ENCODE measurements at places on chromosomes 2 and 18.

- DNase-seq = no peak
Observed at GRCh38 chr18:11989966-11990380, 8.7 kb downstream of the IMPA2 start.

DNA sequence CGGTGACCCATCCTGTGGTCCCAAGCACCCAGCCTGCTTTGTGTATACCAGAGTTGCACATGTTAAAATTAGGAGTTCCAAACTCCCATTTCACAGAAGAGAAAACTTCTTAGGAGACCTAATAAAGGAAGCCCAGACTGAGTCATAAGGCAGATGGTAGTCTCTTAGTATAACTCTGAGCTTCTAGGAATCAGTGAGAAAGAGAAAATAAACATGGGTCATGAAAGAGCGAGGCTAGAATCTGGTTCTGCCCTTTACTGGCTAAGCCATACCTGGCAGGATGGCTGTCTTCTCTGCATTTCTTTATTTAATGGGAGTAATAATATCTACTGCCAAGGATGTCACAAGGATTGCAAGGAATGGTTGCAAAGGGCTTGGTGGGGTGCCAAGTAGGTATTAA is 101.2 kb upstream of the TRIB2 start:
- DNase-seq = no peak

DNA sequence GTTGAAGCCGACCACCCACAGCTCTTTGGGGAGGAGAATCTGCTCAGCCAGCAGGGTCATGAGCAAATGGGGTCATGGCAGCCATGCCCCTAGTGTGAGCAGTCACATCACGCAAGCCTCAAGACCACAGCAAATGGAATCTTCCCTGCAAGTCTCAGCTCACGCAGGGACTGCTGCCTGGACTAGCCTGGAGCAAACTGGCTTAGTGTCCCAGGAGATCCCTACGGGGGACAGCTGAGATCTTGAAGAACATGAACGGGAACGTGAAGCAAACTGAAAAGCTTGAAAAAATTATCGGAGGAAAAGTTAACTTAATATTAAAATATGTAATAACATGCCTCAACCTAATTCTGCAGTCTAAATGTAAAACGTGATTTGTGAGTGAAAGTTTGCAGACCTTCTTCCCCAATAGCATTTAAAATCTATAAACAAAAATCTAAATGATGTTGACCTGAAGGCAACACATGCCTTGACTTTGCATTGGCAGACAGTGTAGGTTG is 118.4 kb downstream of the FAM124B start:
- no peak for DNase-seq

- DNase-seq = no peak
Observed at GRCh38 chr2:11356764-11357163, 12.3 kb upstream of the ROCK2 start.

DNA sequence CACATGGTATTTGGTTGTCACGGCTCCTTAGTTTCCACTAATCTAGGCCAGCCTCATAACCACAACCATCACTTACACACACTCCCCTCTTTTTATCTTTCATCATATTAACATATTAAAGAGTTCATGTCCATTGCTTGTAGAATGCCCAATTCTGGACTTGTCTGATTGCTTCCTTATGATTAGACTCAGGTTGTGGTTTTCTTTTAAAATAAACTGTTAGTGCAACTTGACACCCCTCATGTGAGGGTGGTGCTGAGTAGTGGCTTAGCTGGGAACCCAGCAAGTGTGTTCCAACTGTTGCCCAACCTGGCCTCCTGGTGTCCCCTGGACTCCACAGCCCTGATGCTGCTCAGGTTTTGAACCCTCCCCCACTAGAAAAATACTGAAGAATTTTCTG is 20.1 kb upstream of the CD207 start:
- no peak for DNase-seq

GRCh38 chr18:31490387-31490786 is 7.6 kb upstream of the DSG2 start:
- DNase-seq = no peak

DNA sequence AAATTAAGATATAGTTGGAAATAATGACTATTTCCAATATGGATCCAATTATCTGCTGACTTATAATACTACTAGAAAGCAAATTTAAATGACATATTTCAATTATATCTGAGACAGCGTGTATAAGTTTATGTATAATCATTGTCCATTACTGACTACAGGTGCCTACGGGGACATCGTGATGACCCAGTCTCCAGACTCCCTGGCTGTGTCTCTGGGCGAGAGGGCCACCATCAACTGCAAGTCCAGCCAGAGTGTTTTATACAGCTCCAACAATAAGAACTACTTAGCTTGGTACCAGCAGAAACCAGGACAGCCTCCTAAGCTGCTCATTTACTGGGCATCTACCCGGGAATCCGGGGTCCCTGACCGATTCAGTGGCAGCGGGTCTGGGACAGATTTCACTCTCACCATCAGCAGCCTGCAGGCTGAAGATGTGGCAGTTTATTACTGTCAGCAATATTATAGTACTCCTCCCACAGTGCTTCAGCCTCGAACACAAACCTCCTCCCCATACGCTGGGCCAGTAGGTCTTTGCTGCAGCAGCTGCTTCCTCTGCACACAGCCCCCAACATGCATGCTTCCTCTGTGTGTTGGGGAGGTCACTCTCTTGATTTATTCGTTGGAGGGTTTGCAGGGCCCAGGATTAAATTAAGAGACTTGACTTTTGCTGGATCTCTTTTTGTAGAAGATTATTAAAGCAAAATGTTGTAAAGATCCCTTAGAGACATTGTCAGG is 194.4 kb downstream of the RPIA start:
- DNase-seq = no peak

- peak; percentile 32 for DNase-seq
Observed at GRCh38 chr2:75100011-75100800, 99.1 kb downstream of the TACR1 start.

- DNase-seq = no peak
Observed at GRCh38 chr2:12269041-12269972, 447.4 kb upstream of the TRIB2 start.

DNA sequence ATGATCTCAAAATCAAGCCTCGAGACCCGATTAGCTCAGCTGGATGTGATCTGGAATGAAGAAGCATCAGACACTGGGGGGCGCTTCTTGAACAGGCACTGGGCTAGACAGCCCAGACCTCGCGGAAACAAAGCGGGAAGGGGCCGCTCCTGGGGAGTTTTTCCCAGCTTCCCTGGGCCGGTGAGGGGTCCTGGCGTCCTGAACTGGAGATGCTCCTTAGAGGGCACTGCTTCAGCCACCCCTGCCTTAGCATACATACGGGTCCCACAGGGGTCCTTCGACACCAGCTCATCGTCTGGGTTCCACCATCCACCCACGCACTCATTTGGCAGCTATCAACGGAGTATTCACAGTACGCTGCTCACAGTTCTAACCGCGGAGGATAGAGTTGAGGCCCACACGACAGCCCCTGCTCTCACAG is 146.7 kb downstream of the TSN start:
- no peak for DNase-seq

DNA sequence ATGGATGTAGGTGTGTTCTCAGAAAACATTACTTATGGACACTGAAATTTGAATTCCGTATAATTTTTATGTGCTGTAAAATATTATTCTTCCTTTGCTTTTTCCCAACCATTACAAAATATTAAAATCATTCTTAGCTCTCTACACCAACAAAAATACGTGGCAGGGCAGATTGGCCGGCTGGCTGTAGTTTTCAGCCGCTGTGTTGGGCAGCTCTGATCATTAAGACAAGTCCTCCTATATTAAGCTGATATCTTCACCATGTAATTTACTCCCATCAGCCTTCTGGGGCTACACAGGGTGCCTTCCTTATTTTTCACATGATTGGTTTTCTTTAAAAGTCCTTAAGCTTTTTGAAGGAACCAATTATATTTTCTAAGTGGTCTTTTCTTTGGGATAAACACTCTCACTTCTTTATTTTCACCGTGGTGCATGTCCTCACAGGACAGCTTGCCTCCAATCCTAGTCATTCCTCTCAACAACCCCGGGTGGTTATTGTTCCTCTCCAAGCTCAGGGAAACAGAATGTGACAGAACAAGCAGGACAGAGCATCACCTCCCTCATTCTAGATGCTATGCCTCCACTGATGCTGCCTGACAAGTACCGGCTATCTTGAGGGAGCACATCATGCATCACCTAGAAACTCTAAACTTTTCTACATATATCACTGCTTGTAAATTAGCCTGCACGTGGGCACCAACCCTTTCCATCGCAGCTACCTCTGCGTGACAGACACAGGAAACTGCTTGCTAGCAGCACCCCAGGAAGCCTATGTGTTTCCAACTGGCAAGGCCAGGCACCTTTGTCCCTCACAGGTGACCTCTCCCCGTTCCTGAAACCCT is 362.3 kb downstream of the MYCN start:
- no peak for DNase-seq

DNA sequence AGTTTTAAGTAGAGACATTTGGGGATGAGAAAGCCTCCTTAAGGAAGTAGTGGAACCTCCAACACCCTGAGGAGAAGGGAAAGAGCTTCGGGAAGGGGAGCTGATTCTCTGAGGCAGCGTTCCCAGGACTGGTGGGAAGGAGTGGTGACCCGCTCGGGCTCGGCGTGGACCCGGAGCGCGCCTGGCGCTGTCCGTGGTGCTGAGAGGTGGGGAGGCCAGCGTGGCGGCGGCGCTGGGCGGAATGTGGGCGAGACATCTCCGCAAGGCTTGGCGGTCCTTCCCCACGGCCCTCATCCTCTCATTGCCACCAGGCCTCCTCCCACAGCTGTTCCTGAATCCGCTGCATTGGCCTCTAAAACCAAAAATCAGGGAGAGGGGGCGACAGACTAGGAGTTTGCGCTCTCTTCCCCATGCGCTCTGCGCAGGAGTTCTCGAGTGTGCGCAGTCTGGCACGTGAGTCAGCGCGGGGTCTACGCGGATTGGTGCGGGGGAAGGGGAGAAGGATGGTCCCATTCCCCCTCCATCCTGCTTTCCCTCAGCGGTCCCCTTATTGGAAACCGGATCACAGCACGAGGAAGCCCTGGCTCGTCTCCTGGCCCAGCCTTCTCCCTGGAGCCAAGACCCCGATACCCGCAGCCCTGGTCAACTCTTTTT is 857 bp downstream of the RESP18 start:
- DNase-seq = peak; percentile 71

GRCh38 chr2:6526093-6526824 is 339.4 kb downstream of the CMPK2 start:
- DNase-seq = peak; percentile 62

DNA sequence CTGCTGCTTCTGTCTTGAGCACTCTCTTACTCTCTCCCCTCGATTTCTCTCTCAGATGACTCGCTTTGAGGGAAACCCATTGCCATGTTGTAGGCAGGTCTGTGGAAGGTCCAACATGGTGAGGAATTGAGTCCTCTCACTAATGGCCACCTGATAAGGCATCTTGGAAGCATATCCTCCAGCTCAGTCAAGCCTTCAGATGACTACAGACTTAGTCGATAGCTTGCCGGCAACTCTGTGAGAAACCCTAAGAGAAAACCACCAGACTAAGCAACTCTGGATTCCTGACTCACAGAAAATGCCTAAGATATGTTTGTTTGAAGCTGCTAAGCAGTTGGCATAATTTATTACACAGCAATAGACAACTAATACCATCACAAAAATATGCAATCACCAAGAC is 51.2 kb downstream of the WDR75 start:
- DNase-seq = no peak

- no peak for DNase-seq
Observed at GRCh38 chr18:53920312-53921075, 304.0 kb downstream of the MBD2 start.
